A549 (cell line): ENCODE measurements at places on chromosomes 12 and 14.

DNA sequence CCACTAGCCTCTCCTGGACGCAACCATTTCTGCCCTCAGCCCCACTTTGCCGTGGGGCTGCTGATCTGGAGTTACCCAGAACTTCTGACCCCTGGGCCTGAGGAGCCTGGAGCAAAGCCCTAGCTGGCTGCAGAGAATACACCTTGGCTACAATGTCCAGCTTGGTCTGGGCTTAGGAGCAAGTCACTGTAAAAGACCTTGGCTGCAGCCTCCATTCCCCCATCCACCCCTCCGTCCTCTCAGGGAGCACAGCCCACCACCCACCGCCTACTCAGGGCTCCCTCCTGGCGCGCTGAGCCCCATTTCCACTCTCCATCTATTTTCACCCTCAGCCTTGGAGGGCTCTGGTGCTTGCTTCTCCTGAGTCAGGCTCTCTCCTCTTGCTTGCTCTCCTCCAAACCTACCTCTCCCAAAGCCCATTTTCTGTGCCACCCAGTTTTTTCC lies 42.9 kb downstream of the ERH start:
- no peak for DNase-seq

GRCh38 chr14:52080808-52081755 lies 12.2 kb upstream of the NID2 start:
- peak; percentile 39 for DNase-seq

GRCh38 chr12:2976581-2976996 lies 17.4 kb downstream of the TEAD4 start:
- DNase-seq, result no peak

DNA sequence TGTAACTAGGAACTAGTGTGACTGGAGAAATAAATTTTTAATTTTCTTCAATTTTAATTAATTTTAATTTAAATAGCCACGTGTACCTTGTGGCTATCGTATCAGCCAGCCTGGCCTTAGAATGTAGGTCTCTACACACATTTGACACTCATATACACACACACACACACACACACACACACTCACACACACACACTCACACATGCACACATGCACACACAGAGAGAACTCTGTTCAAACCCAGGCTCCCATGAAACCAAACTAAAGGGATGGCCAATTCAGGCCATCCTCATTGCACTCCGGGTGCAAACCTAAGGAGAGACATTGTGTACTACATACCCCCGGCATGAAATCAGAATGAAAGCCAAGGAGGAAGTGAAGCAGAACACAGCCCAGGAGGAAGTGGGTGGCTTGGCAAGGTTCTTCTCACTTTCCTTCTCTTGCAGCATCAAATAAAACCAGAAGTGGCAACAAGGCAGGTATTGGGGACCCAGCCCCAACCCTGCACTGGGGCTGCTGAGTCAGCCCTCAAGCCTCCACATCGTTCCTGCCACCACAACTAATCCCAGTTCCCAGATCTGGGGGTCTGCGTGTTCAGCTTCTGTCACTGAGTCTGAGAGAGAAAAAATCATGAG lies 26.2 kb upstream of the CHPT1 start:
- DNase-seq, result no peak

DNA sequence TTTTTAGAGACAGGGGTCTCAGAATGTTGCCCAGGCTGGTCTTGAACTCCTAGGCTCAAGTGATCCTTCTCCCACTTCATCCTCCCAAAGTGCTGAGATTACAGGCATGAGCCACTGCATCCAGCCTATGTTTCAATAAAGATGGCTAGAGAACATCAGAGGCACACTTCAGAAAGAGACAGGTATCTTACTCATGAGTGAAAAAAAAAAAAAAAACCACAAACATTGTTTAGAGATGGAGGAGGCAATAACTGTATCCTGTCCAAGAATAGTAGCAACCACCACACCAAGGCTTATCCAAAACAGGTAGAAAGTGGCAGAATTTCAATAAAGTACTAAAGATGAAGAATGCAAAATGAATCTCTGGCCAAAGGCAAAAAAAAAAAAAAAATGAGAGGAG lies 30.3 kb downstream of the EEA1 start:
- DNase-seq, result peak; percentile 4

GRCh38 chr14:31893221-31893757 lies 183.8 kb upstream of the ARHGAP5 start:
- no peak for DNase-seq

DNA sequence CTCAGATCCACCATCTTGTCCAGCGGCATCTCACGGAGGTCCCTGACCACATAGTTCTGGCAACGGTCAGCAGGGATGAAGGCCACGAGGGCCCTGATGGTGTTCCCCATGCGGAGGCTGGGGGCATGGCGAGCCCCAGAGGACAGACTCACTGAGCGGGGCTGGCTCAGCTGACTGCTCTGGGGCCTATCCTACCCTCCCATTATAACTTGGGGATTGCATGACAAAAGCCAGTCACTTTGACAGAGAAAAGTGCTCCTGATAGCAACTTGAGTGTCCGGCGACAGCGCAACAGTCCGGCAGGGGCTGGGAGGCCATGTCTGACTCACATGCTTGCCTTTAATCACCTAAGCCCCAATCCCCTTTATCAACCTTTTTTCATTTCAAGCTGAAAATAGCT lies at the start of gene LRRC10:
TSS of gene LRRC10 (minus strand) at position 179 of the 400 bp plus-strand sequence. CDS start at position 110, 69 bp downstream.
- DNase-seq, result no peak

DNA sequence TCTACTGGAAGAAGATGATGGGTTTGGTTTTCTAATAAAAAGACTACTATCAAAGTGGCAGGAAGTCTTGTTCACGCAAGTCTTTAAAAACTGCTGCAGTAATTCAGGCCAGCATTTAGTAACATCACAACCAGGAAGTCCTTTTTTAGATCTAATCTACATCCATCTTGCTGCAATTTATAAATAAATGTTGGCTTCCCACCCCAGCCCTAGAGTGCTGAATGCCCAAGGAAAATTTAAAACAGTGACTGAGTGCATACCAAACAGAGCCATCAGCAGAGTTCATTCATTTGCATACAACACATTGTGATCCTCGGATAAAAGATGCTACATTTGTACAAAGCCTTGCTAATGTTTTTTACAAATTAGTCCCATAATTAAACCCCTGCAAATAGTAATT lies 72.1 kb downstream of the PHLDA1 start:
- DNase-seq, result no peak

- no peak for DNase-seq
Observed at GRCh38 chr14:53044486-53044885, 93.6 kb upstream of the FERMT2 start.

DNA sequence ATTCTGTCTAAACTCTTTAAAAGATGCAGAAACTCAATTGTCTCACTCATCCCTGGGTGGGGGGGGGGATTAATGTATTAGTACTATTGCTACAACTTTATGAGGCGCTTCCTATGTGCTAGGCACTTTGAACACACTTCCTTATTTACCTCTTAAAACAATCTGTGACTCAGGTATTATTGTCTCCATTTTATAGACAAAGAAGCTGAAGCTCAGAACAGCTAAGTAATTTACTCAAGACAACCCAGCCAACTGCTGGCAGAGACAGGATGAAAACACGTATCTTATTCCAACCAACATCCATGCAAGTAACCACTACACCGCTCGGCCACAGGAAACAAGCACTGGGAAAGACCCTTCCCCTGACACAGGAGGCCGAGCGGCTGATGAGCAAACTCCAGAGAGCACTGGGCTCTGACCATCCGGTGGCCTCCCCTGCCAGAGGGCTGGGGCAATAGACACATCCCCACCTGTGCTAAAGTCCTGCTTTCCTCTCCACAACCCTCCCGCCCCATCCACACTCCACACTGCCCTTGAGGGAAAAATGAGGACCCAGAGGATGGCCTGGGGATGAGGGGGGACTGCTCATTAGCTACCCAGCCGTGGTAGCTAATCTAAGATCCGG lies 244.2 kb downstream of the DPF3 start:
- DNase-seq, result no peak

- no peak for DNase-seq
Observed at GRCh38 chr14:74231784-74232183, 7.5 kb upstream of the VSX2 start.

GRCh38 chr14:52303236-52303635 lies 10.9 kb upstream of the PTGER2 start:
- no peak for DNase-seq

DNA sequence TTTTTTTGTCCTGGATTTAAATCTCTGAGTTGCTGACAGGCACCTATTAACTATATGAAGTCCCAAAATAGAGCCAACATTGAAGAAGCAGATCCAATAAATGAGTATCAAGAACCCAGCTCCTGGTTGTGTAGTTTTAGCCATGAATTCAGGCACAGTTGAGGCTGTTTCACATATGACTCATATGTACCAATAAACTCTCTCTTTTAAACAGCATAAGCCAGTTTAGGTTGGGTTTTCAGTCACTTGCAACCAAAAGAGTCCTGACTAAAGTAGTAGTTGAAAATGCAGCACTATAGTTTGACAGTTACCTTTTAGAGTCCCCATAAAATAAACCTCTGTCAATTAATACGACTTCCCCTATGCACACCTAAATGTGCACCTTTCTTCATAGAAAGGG lies 389.9 kb downstream of the RPS29 start:
- DNase-seq, result no peak

GRCh38 chr14:84456946-84457345 lies 1073.0 kb upstream of the FLRT2 start:
- no peak for DNase-seq

DNA sequence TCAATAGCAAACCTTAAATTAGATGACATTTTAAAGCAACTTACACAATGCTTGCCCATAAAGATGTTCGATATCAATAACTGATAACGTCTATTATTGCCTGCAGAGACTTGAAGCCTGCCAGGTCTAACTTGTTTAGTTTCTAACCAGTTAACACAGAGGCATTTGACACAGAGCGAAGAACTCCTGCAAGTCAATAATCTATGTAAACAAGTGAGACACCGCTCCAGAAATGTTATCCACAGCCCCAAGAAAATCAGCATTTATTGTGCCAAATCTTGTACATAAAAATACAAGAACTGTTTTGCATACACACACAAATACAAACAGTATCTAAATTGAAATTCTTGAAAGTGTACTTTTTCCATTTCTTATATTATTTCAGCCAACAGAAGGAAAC lies 236.0 kb upstream of the DIO3 start:
- no peak for DNase-seq

- no peak for DNase-seq
Observed at GRCh38 chr14:91115986-91116770, 2.3 kb downstream of the DGLUCY start.

- DNase-seq, result no peak
Observed at GRCh38 chr12:127991485-127991884, 275.5 kb upstream of the TMEM132C start.

DNA sequence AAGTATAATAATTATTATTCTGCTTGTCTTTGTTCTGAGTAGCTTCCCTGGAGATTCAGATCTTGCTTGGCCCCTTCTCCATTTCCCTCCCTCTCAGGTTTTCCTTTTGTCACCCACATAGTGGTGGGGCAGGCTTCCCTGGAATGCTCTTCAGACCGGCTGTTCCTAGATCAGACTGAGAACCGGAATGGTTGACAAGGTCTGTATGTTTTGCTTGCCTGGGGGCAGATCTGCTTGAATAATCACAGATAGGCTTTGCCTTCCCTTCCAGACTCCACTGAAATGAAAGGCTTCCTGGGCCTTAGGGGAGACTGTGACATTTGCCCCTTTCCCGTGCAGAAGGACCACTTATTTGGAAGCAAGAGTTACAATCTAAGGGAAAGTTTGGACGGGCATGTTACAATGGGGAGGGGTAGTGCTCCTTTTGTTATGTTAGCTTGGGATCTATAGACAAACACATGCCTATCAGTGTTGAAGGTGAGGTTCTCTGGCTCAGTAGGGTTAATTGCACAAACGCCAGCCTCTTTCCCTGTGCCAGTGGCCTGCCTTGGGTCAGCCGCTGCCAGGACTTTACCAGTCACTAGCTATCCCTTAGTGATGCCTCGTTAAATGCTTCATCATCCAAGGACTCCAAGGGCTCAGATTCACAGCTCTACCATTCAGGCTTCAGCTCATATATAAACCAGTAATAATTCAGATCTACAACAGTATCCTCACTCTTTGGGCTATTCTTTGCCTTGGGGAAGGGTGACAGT lies 178.6 kb downstream of the SNAPC1 start:
- no peak for DNase-seq

DNA sequence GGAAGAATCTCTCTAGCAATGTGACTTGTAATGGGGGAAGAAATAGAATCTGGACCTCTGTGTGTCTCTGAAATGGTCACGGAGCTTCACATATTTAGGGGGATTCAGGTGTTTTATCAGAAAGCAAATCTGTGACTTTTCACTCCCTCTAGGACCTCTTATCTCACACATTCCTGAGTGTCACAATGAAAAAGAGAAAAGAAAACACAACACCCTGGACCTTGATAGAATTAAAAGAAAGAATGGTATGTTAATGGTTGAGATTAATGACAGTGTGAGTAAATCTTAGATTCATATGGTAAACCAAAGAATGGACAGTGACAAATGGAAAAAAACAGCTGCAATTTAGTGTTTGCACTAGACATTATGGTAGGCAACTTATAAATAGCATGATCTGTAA lies 68.5 kb downstream of the PKP2 start:
- no peak for DNase-seq

DNA sequence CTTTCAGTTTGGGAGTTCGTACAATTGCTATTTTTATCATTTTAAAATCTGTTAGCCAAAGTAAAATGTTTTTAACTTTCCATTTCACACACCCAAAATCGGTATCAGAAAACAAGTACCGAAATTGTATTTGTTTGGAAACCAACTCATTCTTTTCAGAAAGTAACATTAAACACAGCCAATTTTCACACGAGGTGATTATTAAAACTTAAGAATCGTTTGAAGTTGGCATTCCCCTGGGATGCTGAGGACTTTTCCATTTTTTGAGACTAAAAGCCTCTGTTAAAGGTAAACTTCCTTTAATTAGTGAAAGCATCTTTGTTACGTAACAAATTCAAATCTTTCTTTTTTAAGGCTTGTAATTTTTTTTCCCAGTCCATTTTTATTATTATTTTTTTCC lies 623.0 kb downstream of the VRK1 start:
- no peak for DNase-seq

DNA sequence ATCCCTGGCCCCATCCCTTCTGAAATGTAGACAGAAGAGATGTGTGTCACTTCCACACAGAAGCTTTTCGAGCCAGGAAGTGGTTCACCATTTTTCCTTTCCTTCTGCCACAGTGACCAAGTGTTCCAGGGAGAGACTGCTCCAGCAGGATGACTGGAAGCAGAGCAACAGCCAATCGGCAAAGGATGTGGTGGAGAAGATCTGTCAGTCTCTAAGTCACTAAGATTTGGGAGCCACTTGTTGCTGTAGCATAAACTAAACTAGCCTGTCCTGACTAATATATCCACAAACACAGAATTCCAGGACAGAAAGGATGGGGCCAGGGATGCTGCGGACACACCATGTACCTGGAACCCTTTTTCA lies 42.9 kb downstream of the DUSP6 start:
- DNase-seq, result no peak

- no peak for DNase-seq
Observed at GRCh38 chr14:31827325-31827724, 249.8 kb upstream of the ARHGAP5 start.
